ENCODE measurements at places on chromosomes 13 and 19.

GRCh38 chr19:49988433-49988832 lies 27.5 kb upstream of the SIGLEC11 start:
- DNase-seq = no peak

DNA sequence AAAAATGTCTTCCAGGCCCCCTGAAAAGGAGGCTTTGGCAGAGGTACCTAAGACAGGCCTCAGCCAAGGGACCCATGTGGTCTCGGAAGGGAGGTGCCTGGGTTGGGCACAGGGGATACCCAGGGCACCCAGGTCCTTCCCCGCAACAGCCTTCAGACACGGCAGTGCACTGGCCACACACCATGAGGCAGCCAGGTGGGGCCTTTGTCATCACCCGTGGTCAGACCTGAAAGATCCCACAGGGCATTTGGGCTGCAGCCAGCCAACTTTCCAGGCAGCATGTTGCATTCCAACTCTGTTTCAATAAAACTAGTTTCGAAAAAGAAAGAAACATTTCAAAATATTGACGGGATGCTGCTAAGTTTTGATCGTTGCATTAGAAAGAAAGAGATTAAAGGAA lies 4.7 kb upstream of the TUBGCP3 start:
- DNase-seq = peak; percentile 19

- peak; percentile 29 for DNase-seq
These were observed 1113.4 kb upstream of the MIR17HG start for GRCh38 chr13:90233933-90234672.

DNA sequence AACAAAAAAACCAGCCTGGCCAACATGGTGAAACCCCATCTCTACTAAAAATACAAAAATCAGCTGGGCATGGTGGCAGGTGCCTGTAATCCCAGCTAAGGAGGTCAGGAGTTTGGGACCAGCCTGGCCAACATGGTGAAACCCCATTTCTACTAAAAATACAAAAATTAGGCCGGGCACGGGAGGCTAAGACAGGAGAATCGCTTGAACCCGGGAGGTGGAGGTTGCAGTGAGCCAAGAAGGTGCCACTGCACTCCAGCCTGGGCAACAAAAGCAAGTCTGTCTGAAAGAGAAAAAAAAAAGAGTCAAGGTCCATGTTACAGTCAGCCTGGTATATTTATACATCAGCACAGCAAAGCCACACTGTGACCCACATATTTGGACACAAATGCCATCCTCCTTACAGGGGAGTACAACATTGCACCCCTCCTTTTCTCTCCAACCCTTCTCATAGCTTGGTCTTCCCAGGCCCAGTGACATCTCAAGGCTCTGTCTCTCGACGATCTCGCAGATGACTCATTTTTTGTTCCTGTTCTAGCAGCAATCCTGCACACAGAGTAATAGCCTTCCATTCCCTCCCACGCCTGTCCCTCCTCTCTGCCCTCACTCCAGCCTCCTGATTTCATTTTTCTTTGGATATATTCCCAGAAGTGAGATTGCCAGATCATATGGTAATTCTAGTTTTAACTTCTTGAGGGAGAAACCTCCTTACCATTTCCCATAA lies 21.0 kb upstream of the DPP9 start:
- no peak for DNase-seq

- peak; percentile 25 for DNase-seq
These were observed 1.4 kb downstream of the PARP4 start for GRCh38 chr13:24511019-24511815.

DNA sequence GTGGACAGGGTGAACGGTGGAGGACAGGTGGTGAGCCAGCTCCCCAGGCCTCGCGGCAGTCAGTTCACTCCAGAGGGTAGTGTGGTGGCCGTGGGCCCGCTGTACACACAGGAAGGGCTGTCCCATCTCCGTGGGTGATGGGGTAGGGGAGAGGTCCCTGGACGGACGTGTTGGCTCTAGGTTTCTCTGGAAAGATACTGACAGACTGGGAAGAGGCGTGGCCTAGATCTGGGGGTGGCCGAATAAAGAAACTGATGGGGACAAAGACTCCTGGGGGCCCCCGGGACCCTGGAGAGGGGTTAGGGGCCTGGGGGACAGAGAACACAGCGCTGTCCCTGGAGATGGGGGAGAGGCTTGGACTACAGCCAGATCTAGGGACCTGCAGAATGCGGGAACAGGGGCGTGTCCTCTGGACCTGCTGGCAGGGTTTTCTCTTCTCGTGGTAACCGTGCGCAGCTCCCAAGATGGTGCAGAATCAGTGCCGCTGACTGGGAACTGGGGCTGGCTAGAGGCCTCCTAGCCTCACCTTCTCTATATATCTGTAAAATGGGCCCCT lies 4.0 kb upstream of the PRAM1 start:
- DNase-seq = no peak

- DNase-seq = no peak
These were observed 8.5 kb downstream of the UBXN6 start for GRCh38 chr19:4449022-4449638.

Measured in T47D (cell line).